ENCODE measurements at places on chromosomes 5 and 9. TPM values are rescaled to one million over a fixed set of nuclear protein-coding genes. Genes with fewer than 3 reads are reported as not detected.

Gene MARCHF3
- 2.7 TPM for total RNA-seq

DNA sequence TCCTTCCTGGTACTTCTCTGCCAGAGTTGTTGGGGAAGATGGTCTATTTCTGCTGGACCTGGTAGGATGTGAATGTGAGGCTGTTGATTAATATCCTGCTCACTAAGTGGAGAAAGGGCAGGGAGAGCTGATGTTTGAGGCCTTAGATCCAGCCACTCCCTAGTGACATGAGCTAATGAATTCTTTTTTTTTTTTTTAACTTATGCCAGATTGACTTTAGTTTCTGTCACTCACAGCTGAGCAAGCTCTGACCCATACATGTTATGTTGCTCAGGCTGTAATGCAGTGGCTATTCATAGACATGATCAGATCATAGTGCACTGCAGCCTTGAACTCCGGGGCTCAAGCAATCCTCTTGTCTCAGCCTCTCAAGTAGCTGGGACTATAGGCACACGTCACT lies 75.1 kb upstream of the SPRY4 start:
- H3K4me3 ChIP-seq = no peak overlapping the region
- H3K36me3 ChIP-seq = peaks cover 4% of the 10 kb centered on the region
- no peak overlapping the region for H3K27ac ChIP-seq
- peaks cover 6% of the 10 kb centered on the region for H3K27me3 ChIP-seq
- DNase-seq = no peak

- DNase-seq = no peak
- H3K36me3 ChIP-seq = no peaks in the 10 kb centered on the region
- no peak overlapping the region for H3K4me3 ChIP-seq
- H3K4me1 ChIP-seq = no peaks in the 10 kb centered on the region
These were observed 317.1 kb upstream of the CLINT1 start for GRCh38 chr5:158175934-158176481.

DNA sequence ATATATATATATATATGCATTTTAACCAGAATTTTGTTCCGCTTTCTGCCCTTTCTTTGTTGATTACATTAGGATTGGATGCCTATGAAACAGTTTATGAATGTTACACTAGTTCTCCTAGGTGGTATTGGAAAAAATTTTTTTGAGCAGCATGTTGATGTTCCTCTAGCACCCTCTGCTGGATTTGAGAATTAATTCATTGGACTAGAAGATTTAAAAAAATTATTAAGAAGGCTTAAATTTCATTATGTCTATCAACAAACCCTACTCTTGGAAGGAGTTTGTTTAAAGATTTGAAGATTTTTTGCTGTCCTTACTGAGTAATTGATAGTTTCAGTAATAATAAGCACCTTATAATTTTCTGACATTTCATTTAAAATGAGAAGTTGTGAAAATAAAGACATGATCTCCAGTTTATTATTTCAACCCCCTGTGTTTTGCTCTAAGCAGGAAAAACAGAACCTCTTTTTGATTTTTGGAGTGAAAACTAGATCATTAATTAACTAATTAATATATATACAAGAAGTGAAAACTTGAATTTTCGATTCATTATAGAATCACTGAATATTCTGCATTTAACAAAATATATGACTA lies 89.6 kb downstream of the CCDC171 start:
- H3K36me3 ChIP-seq = no peaks in the 10 kb centered on the region
- no peak overlapping the region for H3K27ac ChIP-seq
- no peak overlapping the region for H3K4me3 ChIP-seq
- no peaks in the 10 kb centered on the region for H3K4me1 ChIP-seq

- no peak for DNase-seq
- no peak overlapping the region for H3K4me3 ChIP-seq
- H3K36me3 ChIP-seq = no peaks in the 10 kb centered on the region
- H3K27ac ChIP-seq = no peak overlapping the region
These were observed 269.7 kb upstream of the GAS1 start for GRCh38 chr9:87216897-87217455.

Gene TEX48
- not detected for total RNA-seq

- no peak for DNase-seq
- H3K27ac ChIP-seq = no peak overlapping the region
- H3K4me1 ChIP-seq = no peaks in the 10 kb centered on the region
- no peaks in the 10 kb centered on the region for H3K36me3 ChIP-seq
- no peak overlapping the region for H3K4me3 ChIP-seq
These were observed 158.7 kb downstream of the DRD1 start for GRCh38 chr5:175285261-175285660.

GRCh38 chr5:5788793-5789192 lies 366.3 kb downstream of the ICE1 start:
- no peak for DNase-seq
- H3K27ac ChIP-seq = no peak overlapping the region
- no peaks in the 10 kb centered on the region for H3K27me3 ChIP-seq
- H3K4me1 ChIP-seq = peaks cover 5% of the 10 kb centered on the region

Gene ATP6V0E1
- total RNA-seq = 142 TPM

DNA sequence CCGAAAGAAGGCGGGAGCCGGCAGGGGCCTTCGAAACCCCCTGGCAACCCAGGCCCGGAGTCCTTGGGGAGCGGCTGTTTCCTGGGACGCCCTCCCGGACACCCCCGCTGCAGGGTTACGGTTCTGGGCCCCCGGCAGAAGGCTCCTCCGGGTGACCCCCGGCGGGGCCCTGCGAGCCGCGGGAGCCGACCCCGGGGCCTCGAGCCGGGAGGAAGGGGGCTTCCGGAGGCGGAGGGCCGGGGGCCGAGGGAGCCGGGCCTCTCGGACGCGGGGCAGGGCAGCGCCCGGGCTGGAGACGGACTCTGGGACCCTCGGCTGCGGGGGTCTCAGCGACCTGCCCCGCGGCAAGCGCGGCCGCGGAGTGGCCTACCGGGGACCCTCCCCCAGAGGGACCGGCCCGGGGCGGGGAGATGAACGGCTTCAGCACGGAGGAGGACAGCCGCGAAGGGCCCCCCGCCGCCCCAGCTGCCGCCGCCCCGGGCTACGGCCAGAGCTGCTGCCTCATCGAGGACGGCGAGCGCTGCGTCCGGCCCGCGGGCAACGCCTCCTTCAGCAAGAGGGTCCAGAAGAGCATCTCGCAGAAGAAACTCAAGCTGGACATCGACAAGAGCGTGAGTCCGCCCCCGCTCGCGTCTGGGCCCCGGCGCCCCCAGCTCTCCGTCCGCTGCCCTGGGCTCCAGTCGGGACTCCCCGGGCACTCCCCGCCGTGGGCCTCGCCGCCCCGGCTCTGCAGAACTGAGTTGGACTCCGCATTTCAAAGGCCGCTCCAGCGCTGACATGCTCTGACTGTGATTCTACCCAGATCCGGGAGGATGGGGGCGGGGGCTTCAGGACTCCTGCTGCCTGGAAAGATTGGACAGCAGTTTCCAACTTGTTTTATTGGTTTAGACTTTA lies 645 bp downstream of the SAP30L start:
- peak overlapping the region; percentile 93 for H3K4me3 ChIP-seq
- peak; percentile 64 for DNase-seq
- peaks cover 39% of the 10 kb centered on the region for H3K4me1 ChIP-seq
- peaks cover 31% of the 10 kb centered on the region for H3K36me3 ChIP-seq
- no peaks in the 10 kb centered on the region for H3K27me3 ChIP-seq

- H3K27ac ChIP-seq = no peak overlapping the region
- H3K4me3 ChIP-seq = no peak overlapping the region
- peaks cover 6% of the 10 kb centered on the region for H3K27me3 ChIP-seq
- H3K36me3 ChIP-seq = no peaks in the 10 kb centered on the region
These were observed 10.9 kb downstream of the PLPP7 start for GRCh38 chr9:131300444-131300843.

Gene CDKN2A
- total RNA-seq = 19.3 TPM

Gene SPATA31A3
- total RNA-seq = not detected

DNA sequence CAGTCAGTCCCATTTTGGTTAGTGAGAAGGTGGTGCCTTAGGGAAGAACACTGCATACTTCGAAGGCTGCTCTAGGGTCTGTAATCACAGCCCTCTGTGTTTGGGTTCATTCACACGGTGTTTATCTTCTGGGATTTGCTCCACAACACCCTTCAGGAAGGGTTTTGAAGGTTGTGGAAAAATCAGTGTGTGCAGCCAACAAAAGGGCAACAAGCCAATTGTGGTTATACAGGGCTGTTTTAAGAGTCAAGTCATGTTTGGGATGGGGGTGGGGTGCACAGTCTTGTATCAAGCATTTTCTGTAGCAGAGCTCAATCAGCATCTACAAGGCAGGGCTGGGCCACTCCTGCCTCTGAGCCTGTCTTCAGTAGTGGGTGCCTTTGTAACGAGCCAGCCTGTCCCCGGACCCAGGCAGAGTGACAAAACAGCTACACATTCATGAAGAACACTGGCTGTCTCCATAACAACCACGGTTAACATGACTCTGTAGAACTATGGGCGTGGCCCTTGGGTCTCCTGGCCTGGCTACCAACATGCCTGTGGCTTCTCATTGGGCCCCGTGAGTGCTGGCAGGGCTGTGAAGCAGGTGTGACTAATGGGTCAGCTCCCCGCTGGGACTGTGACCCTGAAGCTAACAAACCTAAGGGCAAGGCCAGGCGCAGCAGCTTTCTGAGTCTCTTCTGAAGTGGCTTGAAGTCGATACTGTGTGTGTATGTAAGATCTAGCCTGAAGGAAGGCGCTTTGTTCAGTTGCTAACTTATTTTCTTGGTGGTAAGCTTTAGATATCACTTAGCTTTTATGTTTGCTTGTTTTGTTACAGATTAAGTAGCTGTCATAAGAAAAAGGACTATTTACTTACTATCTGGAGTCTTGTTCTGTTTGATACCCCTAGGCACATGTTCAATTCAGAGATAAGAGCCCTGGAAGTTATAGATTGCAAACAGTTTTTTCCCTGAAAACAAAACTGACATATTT lies 27.9 kb upstream of the GOLM1 start:
- no peak overlapping the region for H3K27ac ChIP-seq
- H3K27me3 ChIP-seq = peaks cover 4% of the 10 kb centered on the region
- H3K4me3 ChIP-seq = no peak overlapping the region
- no peak for DNase-seq
- H3K4me1 ChIP-seq = no peaks in the 10 kb centered on the region

GRCh38 chr9:109010746-109011145 lies 2.6 kb downstream of the CTNNAL1 start:
- peaks cover 24% of the 10 kb centered on the region for H3K4me1 ChIP-seq
- H3K4me3 ChIP-seq = no peak overlapping the region
- no peak for DNase-seq
- H3K27me3 ChIP-seq = no peaks in the 10 kb centered on the region
- H3K27ac ChIP-seq = no peak overlapping the region
- peaks cover 4% of the 10 kb centered on the region for H3K36me3 ChIP-seq

DNA sequence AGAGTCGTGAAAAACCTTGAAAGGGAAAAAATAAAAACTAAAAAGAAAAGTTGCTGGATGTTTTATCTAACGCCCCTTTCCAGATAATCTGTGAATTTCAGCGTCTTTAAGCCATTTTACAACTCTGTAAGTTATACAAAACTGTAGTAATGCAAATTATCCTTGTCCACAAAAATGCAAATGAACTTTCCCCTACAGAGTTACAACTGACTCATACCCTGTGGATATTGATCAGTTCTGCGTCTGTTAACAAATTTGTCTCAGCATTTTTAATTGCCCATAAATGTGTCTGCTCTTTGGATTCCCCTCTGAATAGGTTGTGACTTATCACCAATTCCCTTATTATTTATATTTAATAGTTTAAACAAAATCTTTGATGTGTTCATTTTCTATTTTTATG lies 105.9 kb upstream of the PRLR start:
- H3K36me3 ChIP-seq = no peaks in the 10 kb centered on the region
- no peak overlapping the region for H3K27ac ChIP-seq
- H3K4me1 ChIP-seq = no peaks in the 10 kb centered on the region
- H3K4me3 ChIP-seq = no peak overlapping the region
- H3K27me3 ChIP-seq = no peaks in the 10 kb centered on the region

Gene OLFM1
- total RNA-seq = not detected

DNA sequence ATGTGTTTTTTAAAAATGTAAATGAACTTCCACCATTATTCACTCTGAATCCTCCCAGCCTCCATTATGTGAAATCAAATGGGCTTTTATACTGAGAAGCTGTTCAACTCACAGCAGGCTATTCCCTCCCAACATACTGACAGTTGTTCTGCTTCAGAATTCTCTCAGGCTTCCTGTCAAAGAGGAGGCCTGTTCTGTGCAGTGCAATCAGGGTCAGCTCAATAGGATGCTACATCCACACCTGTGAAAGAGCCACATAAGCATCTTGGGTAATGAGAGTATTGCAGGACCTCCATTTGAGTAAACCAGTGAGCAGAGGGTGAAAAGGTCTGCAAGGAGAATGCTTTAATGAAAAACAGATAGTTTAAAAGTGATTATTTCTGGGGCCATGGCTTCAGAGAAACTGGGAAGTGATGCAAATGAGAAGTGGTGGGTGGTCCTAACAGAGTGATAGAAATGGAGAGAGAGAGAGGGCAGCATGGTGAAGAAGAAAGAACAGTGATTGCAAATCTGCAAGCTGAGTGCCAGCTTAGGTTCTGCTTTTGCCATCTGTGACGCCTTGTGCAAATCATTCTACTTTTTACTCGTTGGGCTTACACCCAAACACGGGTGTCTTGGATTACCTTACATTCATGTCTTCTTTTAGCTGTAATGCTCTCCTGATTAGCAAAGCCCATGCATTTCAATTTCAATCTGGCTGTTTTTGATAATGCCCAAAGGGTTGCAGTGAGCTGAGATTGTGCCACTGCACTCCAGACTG lies 202.5 kb upstream of the NMUR2 start:
- H3K27me3 ChIP-seq = no peaks in the 10 kb centered on the region
- no peak for DNase-seq
- H3K27ac ChIP-seq = no peak overlapping the region
- no peaks in the 10 kb centered on the region for H3K4me1 ChIP-seq
- no peak overlapping the region for H3K4me3 ChIP-seq
- H3K36me3 ChIP-seq = no peaks in the 10 kb centered on the region

Gene KIF4B
- not detected for total RNA-seq

Gene AGXT2
- total RNA-seq = not detected

DNA sequence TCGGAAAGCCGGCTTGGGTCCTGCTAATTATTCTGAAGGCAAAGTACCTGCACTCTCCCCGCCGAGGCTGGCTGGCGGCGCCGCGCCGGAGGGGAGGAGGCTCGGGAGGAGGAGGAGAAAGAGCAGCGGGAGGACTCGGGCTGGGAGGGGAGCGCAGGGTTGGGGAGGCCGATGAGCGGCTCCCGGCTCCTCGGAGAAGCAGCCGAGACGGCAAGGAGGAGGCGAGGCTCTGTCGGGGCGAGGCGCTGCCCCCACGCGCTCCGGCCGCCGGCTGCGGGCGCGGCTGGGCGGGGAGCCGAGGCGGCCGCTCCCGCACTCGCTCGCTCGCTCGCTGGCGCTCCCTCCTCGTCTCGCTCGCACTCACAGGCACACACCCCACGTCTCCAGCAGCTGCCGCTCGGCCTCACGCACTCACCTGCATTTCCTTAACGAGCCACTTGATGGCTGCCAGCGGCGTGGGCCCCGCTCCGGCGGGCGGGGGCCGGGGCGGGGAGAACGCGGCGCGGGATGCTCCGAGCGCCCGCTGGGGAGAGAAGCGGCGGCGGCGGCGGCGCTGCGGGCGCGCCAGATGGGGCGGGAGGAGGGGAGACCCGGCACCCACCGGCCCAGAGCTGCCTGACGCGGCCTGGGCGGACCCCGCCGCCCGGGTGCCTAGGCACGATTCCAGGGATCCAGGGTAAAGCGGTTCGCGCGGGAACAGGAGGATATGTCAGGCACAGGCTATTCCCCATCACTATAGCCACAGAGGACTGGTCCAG lies at the start of gene PTPRD:
TSS of gene PTPRD (minus strand) at position 362 of the 758 bp plus-strand sequence.
- DNase-seq = peak; percentile 43
- H3K4me3 ChIP-seq = peak within 1 kb of the TSS; percentile 72
- H3K4me1 ChIP-seq = peaks cover 2% of the 10 kb centered on the region
- H3K27me3 ChIP-seq = peaks cover 33% of the 10 kb centered on the region
- H3K27ac ChIP-seq = no peak within 1 kb of the TSS
- H3K36me3 ChIP-seq = no peaks in the 10 kb centered on the region

Gene STPG3
- total RNA-seq = not detected

- H3K36me3 ChIP-seq = no peaks in the 10 kb centered on the region
- no peak overlapping the region for H3K4me3 ChIP-seq
- H3K27me3 ChIP-seq = no peaks in the 10 kb centered on the region
- DNase-seq = no peak
- no peak overlapping the region for H3K27ac ChIP-seq
- no peaks in the 10 kb centered on the region for H3K4me1 ChIP-seq
These were observed 367.1 kb upstream of the IZUMO3 start for GRCh38 chr9:24912767-24913166.
